NCI-H2029 (cell line): ENCODE measurements at places on chromosomes 4 and X.

DNA sequence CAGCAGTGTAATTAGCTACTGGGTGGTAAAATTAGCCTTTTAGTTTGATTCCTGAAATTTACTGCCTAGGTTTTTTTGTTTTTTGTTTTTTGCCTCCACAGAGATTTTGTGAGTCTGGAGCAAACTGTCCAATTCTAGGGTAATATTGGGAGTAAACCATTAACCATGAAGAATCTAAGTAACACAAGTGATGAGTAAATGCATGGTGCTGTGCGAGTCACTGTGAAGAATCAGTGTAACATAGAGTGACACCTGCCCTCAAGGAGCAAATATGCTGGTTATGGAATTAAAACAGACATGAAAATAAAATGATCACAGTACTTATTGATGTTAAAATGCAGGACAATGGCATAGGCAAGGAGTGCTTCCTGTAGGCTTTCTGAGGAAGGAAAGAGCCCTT lies 60.1 kb downstream of the LRP2BP start:
- no peak for DNase-seq

DNA sequence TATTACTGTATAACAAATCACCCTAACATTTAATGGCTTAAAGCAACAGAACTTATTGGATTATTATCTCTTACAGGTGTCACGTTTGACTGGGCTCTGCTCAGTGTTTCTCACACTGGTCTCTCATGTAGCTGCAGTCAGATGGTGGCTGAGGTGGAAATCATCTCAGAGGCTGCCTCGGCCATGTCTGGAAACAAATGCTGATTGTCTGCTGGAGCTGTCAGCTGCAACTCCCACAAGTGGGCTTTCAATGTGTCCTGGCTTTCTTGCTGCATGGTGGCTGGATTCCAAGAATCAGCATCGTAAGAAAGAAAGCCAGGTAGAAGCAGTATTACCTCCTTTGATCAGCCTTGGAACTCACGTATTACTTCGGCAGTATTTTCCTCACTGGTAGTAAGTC lies 277.6 kb downstream of the SPANXN1 start:
- DNase-seq, result no peak

DNA sequence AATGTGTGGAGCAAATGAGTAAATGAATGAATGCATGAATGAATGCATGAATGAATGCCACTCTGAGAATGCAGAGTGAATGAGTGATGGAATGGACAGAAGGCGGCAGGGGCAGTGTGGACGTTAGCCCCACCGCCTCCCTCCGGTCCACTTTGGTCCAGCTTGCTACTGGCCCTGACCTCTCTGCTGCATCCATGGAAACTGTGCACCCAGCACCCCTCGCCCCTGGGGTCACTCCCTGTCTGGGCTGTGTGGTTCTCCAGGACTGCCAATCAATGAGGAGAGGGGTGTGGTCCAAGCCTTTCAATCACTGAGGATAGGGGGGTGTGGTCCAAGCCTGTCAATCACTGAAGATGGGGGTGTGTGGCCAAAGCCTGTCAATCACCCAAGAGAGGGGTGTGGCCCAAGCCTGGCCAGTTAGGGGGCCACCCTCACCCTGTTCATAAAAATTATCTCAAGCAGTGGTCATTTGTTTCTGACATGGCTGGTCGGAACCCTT lies 39.2 kb upstream of the ASMTL start:
- no peak for DNase-seq

- no peak for DNase-seq
These were observed 50.0 kb upstream of the CLCN4 start for GRCh38 chrX:10106806-10107205.

DNA sequence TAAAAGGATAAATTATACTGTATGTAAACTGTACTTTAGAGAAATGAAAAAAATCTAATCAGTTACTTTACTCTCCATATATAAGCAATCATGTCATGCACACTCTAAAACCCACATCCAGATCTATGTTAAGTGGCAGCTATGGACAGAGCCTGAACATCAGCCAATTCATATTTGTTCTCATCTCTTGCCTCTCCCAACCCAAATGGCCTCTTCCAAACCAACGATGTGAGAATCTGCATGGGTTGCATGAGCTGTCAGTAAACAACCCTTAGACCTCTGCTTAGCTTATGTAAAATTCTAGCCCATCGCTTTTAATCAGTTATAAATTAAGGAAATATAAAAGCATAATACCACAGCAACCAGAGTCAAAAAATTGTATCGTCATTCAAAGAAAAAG lies 288.7 kb upstream of the INTU start:
- no peak for DNase-seq

- no peak for DNase-seq
These were observed 51.1 kb upstream of the UNC5C start for GRCh38 chr4:95599777-95600400.
